Stimulated activated CD4-positive, alpha-beta T cell treated with anti-CD3 and anti-CD28 coated beads, Interleukin-12 subunit alpha, Interleukin-12 subunit beta, amount 100 ng/mL, for 24 hours (primary cell): ENCODE measurements at places on chromosomes 6 and 20.

GRCh38 chr6:16473184-16473907 lies 235.0 kb downstream of the GMPR start:
- no peak for DNase-seq

DNA sequence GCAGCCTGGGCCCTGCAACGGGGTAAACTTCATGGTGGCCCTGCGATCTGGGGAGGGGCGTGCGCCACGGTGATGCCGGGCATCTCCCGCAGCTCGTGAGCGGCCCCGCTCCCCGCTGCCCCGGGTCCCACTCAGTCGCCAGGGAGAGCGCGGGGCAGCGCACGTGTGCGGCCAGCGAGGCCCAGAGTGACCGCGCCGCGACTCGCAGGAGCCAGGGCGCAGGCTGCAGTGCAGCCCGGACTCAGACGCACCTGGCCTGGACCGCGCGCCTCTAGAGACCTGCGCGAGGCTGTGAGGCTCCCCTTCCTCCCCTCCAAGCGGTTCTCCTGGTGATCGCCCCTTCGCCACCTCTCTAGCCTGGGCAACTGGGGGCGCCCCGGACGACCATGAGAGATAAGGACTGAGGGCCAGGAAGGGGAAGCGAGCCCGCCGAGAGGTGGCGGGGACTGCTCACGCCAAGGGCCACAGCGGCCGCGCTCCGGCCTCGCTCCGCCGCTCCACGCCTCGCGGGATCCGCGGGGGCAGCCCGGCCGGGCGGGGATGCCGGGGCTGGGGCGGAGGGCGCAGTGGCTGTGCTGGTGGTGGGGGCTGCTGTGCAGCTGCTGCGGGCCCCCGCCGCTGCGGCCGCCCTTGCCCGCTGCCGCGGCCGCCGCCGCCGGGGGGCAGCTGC lies 652 bp downstream of the BMP6 start:
- DNase-seq: no peak

GRCh38 chr6:22424196-22424595 lies 127.4 kb upstream of the PRL start:
- no peak for DNase-seq

- no peak for DNase-seq
Measured at GRCh38 chr20:44208165-44208564, 2.4 kb downstream of the OSER1 start.

DNA sequence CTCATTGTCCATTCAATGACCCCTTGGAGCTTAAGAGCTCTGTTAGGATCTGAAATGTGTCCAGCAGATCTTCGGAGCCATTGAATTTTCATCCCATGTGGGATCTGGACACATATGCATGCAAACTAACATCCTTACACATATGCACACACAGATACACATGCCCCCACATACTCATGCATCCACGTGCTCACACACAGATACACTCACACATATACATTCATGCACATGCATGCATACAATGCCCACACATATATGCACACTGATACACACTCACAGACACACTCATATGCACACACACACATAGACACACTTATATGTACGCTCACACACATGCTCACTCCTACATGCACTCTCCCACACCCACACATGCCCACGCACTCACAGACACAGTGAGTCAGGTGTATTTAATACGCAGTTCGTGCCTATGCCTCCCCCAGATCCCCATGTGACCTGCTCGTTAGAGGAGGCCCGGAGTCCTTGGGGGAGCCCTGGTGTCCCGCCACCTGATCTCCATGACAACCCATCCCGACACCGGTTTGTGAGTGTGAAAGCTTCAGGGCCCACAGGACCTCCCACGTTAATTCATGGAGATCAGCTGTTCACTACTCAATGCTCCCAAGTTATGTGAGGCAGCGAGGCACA lies 121.9 kb upstream of the SULF2 start:
- DNase-seq: no peak

DNA sequence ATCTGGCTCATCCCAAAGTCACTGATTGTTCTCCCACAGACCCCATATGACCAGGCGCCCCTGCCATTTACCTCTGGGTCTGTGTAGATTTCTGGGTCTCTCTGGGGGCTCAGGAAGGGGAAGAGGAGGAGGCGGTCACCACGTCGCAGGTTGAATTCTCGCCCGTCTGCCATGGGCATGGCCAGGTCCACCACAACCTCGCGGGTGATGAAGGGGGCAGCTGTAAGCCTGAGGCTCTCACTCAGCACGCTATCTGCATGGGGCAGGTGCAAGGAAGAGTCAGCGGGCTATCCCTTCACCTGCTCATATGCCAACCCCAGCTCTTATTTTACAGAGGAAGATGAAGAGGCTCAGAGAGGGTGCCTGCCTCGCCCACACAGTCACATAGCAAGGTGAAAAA lies 30.5 kb upstream of the KCNB1 start:
- DNase-seq: no peak
